ENCODE measurements at places on chromosomes 2 and 18. TPM values are rescaled to one million over a fixed set of nuclear protein-coding genes. Genes with fewer than 3 reads are reported as not detected.

Gene AMER3
- 7.0 TPM for total RNA-seq

DNA sequence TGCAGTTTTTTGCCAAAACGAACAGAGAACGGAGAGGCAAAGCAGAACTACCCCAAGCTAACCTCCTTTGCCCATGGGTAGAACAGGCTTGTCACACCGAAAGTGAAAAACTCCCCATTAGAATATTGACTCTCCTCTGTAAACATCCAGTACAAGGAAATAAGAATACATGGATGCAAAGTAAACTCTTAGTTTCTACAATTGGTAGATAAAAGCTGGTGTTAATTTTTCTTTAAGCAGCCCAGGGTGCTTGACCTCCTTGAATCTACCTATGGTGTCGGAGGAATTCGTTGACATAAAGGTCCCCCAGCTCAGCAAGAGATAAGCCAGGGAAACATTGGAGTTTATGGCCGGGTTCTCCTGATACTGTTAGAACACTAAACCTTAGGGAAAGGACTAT lies 48.4 kb upstream of the DSG1 start:
- peak overlapping the region; percentile 18 for H3K27ac ChIP-seq
- DNase-seq, result no peak
- peaks cover 33% of the 10 kb centered on the region for H3K4me1 ChIP-seq
- H3K27me3 ChIP-seq, result no peaks in the 10 kb centered on the region
- no peaks in the 10 kb centered on the region for H3K36me3 ChIP-seq

Gene GPD2
- total RNA-seq, result 43.3 TPM

- H3K27ac ChIP-seq, result no peak overlapping the region
- H3K4me1 ChIP-seq, result no peaks in the 10 kb centered on the region
- peaks cover 39% of the 10 kb centered on the region for H3K36me3 ChIP-seq
- H3K27me3 ChIP-seq, result no peaks in the 10 kb centered on the region
Observed at GRCh38 chr2:47819834-47820233, 36.9 kb downstream of the MSH6 start.

GRCh38 chr2:237639052-237639835 lies 11.9 kb downstream of the LRRFIP1 start:
- H3K4me3 ChIP-seq, result no peak overlapping the region
- peak overlapping the region; percentile 78 for H3K27ac ChIP-seq
- no peaks in the 10 kb centered on the region for H3K27me3 ChIP-seq
- H3K36me3 ChIP-seq, result peaks cover 23% of the 10 kb centered on the region

Gene IL36A
- not detected for total RNA-seq

DNA sequence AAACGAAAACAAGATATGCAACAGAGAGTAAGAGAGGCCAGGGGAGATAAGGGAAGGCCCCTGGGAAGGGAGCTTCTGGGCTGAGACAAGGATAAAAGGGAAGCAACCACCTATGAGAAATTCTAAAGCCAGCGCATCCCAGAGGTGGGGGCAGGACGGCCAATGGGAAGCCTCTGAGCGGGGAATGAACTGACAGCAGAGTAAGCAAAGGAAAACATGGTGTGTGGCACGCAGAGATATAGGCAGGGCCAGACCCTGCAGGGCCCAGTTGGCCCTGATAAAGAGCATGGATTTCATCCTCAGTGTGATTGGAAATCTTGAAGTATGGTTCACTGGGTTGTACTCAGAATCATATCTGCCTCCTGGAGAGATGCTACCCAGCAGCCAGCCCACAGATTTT lies 78.7 kb downstream of the IRS1 start:
- H3K27ac ChIP-seq, result no peak overlapping the region
- no peaks in the 10 kb centered on the region for H3K36me3 ChIP-seq
- no peak for DNase-seq

GRCh38 chr18:36693931-36694620 lies 134.7 kb downstream of the TPGS2 start:
- H3K27me3 ChIP-seq, result peaks cover 2% of the 10 kb centered on the region
- peak overlapping the region; percentile 26 for H3K27ac ChIP-seq
- H3K36me3 ChIP-seq, result no peaks in the 10 kb centered on the region
- no peak overlapping the region for H3K4me3 ChIP-seq
- no peak for DNase-seq

Gene HRH4
- not detected for total RNA-seq

DNA sequence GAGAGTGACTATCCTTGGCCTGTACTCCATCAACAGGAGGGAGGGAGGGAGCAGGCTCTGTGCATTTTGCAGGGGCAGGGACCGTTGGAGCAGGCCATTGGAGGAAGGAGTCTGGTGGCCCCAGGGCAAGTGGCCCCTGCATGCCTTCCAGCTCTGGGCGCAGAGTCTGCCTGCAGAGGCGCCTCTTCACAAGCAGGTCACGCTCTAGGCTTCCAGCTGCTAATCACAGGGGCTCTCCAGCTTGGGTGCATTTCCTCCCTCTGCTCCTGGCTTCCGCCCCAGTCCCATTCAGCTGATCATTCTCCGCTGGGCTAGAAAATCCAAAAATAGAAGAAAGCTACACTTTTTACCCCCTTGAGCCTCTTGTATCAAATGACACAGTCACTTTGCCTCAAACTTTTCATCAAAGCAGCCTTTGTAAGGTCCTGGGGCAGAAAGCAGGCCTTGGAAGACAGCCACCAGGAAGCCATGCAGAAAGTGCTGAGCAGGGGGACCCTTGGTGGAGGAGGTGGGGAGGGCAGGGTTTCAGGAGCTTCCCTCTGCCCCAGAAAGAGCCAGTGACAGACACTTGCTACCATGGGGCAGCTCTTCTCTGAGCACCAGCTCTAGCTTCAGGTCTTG lies 11.3 kb downstream of the TMEM247 start:
- DNase-seq, result no peak
- H3K4me3 ChIP-seq, result no peak overlapping the region
- no peaks in the 10 kb centered on the region for H3K36me3 ChIP-seq
- H3K27me3 ChIP-seq, result peaks cover 21% of the 10 kb centered on the region
- no peak overlapping the region for H3K27ac ChIP-seq

Gene CIB4
- not detected for total RNA-seq

Gene RNF25
- total RNA-seq, result 28.7 TPM

DNA sequence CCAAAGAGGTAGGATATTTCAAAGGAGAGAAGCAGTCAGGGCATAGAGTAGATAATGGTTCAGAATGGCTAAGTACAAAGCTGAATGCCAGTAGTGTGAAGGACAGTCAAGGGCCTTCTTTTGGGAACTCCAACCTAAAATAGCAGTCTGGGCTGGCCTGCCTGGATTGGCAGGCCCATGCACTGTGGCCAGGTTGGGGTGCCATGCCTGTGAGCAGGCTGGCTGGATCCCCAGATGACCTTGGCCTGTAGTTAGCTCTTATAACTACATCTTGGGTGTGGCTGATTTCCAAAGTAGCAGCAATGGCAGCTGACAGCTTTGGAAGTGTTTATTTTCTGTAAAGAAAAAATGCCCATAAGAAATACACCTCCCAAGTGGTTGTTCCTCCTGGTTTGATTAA lies 51.5 kb upstream of the ITGB6 start:
- H3K27ac ChIP-seq, result no peak overlapping the region
- DNase-seq, result no peak
- no peaks in the 10 kb centered on the region for H3K36me3 ChIP-seq
- H3K4me3 ChIP-seq, result no peak overlapping the region
- no peaks in the 10 kb centered on the region for H3K4me1 ChIP-seq

DNA sequence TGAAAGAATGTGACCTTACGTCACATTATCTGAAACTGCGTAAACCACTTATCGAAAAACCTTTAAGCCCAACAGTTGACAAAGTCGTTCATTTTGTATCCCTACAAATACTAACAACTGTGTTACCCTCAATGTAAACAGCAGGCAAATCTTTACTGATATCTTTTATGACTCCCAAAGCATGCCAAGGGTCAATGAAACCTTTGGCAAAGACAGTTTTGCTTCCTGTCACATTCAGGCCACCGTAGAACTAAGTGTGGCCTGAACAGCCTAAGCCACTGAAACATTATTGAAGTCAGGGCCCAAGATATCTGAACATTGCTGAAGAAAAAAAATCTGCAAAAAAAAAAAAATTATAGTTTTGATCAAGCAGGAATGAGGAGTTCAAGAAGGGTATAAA lies 77.3 kb downstream of the FAM124B start:
- no peak overlapping the region for H3K4me3 ChIP-seq
- H3K27ac ChIP-seq, result no peak overlapping the region
- H3K4me1 ChIP-seq, result peaks cover 3% of the 10 kb centered on the region
- H3K27me3 ChIP-seq, result peaks cover 19% of the 10 kb centered on the region
- no peaks in the 10 kb centered on the region for H3K36me3 ChIP-seq
- no peak for DNase-seq

Gene ZNF514
- total RNA-seq, result 32.9 TPM

DNA sequence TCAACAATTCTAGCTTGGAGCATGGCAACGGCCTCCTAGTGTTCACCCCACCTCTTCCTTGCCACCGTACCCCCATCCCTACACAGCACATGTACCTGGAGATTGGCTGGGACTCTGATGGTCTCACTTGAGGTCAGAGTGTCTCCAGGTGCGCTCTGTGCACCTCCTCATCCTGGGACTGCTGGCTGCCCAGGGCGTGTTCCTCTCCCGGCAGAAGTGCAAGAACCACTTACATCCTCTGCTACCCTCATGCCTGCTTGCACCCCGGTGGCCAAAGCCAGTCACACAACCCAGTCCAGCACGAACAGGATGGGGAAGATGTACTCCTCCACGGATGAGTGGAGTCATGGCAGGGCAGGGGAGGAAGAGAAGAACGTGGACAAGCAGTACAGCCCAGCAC lies 151.5 kb downstream of the ASB1 start:
- no peak overlapping the region for H3K27ac ChIP-seq
- no peaks in the 10 kb centered on the region for H3K4me1 ChIP-seq
- no peak for DNase-seq
- peaks cover 17% of the 10 kb centered on the region for H3K27me3 ChIP-seq

Gene CYP27A1
- total RNA-seq, result 16.4 TPM

DNA sequence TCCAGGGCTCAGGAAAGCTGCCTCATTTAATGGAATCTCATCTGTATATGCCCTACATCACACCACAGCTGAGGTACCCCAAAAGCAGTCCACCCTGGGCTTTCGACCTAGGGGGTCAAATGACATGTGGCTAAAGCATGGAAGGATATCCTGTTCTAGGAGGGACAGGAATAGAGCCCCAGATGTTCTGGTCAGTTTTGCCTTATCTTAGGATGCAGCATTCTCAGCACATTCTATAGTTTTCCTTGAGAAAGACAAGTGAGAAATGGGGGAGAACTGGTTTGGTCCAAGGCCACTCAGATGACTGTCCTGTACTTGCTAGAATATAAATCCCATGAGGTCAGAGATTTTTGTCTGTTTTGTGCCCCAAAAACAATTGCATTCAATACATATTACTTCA lies 688.0 kb upstream of the ZEB2 start:
- peaks cover 2% of the 10 kb centered on the region for H3K36me3 ChIP-seq
- H3K4me1 ChIP-seq, result no peaks in the 10 kb centered on the region
- no peak overlapping the region for H3K27ac ChIP-seq
- DNase-seq, result no peak
- H3K27me3 ChIP-seq, result no peaks in the 10 kb centered on the region

GRCh38 chr18:45403341-45404049 lies 211.8 kb upstream of the SLC14A2 start:
- H3K27me3 ChIP-seq, result peaks cover 8% of the 10 kb centered on the region
- H3K4me1 ChIP-seq, result no peaks in the 10 kb centered on the region
- H3K4me3 ChIP-seq, result no peak overlapping the region
- no peaks in the 10 kb centered on the region for H3K36me3 ChIP-seq
- no peak overlapping the region for H3K27ac ChIP-seq
- DNase-seq, result no peak

Gene SERPINB8
- total RNA-seq, result 5.4 TPM

Gene RTP5
- total RNA-seq, result not detected

Gene PAX8
- 3.9 TPM for total RNA-seq

- peaks cover 1% of the 10 kb centered on the region for H3K4me1 ChIP-seq
- no peak overlapping the region for H3K4me3 ChIP-seq
- DNase-seq, result no peak
- H3K36me3 ChIP-seq, result peaks cover 30% of the 10 kb centered on the region
Observed at GRCh38 chr2:196891136-196891535, 35.4 kb downstream of the PGAP1 start.

Gene RNASEH1
- total RNA-seq, result 18.5 TPM

Gene POMC
- 6.5 TPM for total RNA-seq

- H3K36me3 ChIP-seq, result no peaks in the 10 kb centered on the region
- H3K27me3 ChIP-seq, result peaks cover 14% of the 10 kb centered on the region
- H3K4me1 ChIP-seq, result peaks cover 2% of the 10 kb centered on the region
- no peak overlapping the region for H3K27ac ChIP-seq
- H3K4me3 ChIP-seq, result no peak overlapping the region
Observed at GRCh38 chr2:80323610-80324009, 19.1 kb upstream of the LRRTM1 start.

Gene MARCHF4
- 2.0 TPM for total RNA-seq

Gene ICA1L
- 17.8 TPM for total RNA-seq

GRCh38 chr2:239471011-239471792 lies 70.4 kb upstream of the HDAC4 start:
- no peaks in the 10 kb centered on the region for H3K36me3 ChIP-seq
- H3K4me1 ChIP-seq, result no peaks in the 10 kb centered on the region
